Left cardiac atrium (tissue), 4 donors: ENCODE measurements at places on chromosomes 5 and 9. TPM values are rescaled to one million over a fixed set of nuclear protein-coding genes. Genes with fewer than 3 reads are reported as not detected.

The TAF11L5 gene
- total RNA-seq = not detected

The TEX48 gene
- total RNA-seq = not detected

The MCC gene
- 18.2 TPM for total RNA-seq

The AK1 gene
- total RNA-seq = 626 TPM

The PCDHGB2 gene
- total RNA-seq = 4.0 TPM

The IL3 gene
- not detected for total RNA-seq

The ADCY2 gene
- 1.1 TPM for total RNA-seq
